ENCODE measurements at places on chromosomes 1 and 21.
A peak's percentile ranks its signal among the peaks of the same experiment; 100 is the strongest.

GRCh38 chr1:113891631-113892220, 4.3 kb upstream of the BCL2L15 start:
- no peak for DNase-seq

DNA sequence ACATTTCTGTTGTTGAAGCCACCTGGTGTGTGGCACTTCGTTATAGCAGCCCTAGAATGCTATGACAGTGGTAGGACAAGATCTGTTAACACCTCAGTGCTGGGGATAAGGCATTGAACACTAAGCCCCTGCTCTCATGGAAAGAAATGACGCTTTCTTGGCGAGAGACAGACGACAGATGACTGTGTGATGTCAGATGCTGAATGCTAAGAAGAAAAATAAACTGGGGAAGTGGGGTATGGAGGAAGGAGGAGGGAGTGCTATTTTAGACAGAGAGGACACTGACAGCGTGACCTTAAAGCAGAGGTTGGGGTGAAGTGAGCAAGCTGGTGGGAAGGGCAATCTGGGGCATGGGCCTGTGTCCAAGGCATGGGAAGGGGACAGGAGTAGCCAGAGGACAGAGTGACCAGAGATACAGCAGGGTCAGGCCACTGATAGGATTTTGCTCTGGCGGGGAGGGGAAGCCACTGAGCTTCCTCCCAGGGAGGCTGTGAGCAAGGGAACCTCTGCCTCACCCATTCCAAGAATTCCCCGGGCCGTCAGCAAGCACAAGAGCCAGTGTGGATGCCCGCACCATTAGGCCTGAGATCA, 15.2 kb downstream of the DOP1B start:
- no peak for DNase-seq

DNA sequence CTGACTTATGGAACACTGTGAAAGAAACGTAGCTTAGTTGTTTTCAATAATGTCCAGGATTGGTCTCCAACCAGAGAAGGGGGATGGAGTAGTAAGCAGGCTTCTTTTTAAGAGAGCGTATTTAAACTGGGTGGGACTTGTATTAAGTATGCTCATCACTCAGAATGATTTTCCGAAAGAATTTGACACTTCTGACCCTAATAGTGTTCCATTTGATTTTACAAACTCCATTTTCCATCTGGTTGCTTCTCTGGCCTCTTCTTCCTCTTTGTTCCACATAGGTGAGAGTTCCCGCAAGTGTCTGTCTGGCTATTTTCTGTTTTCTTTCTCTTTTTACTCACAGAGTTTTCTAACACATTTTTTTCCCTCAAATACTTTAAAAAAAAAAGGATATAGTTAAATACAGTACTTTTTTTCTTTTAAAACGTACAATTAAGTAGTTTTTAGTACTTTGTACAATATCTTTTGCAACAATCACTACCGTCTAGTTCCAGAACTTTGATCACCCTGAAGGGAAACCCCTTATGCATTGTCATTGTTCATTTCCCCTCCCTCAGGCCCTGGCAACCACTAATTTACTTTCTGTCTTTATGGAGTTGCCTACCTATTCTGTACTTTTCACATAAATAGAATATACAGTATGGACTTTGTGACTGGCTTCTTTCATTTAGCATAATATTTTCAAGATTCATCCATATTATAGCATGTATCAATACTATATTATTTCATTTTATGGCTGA, 67.0 kb downstream of the RASAL2 start:
- no peak for DNase-seq

GRCh38 chr1:54177726-54178125, 22.1 kb downstream of the CYB5RL start:
- DNase-seq: no peak

- no peak for DNase-seq
Measured at GRCh38 chr1:53411541-53412152, 47.6 kb upstream of the DMRTB1 start.

DNA sequence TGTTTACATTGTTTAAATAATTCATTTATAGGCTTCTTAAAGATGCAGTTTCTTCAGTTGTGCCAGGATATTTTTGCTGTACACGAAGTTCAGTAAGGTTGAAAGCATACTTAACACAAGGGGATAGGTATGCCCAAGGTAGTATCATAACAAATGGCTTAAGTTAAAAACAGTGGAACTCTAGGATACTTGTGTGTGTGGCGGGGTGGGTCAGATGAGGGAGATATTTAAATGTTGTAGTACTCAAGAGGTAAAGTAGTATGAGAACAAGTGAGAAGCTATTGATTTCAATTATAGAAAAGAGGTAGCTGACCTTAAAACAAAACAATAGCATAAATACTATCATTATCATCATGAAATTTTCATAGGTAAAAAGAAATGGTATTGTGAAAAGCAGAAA, 6.2 kb downstream of the LRRC7 start:
- DNase-seq: no peak

- no peak for DNase-seq
Measured at GRCh38 chr1:53025034-53025768, 36.8 kb upstream of the PODN start.

DNA sequence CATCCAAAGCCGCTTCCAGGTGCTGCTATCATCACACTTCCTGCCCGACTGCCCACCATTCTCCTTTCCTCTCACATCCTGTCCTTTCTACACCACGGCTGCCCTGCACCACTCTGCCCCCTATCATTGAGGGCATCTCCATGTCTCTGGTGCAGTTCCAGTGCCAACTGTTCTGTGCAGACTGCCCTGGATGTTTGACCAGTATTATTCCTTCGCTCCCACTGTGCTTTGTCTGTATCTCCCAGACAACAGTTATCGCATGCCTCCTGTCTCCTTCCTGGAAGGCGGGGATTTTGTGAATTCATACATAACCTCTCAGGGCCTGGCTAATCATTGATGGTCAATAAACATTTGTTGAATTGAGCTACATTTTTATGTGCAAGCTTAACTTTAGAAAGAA, 63.6 kb upstream of the GNG12 start:
- DNase-seq: no peak

- DNase-seq: no peak
Measured at GRCh38 chr1:109986054-109986444, 1.5 kb downstream of the AHCYL1 start.

DNA sequence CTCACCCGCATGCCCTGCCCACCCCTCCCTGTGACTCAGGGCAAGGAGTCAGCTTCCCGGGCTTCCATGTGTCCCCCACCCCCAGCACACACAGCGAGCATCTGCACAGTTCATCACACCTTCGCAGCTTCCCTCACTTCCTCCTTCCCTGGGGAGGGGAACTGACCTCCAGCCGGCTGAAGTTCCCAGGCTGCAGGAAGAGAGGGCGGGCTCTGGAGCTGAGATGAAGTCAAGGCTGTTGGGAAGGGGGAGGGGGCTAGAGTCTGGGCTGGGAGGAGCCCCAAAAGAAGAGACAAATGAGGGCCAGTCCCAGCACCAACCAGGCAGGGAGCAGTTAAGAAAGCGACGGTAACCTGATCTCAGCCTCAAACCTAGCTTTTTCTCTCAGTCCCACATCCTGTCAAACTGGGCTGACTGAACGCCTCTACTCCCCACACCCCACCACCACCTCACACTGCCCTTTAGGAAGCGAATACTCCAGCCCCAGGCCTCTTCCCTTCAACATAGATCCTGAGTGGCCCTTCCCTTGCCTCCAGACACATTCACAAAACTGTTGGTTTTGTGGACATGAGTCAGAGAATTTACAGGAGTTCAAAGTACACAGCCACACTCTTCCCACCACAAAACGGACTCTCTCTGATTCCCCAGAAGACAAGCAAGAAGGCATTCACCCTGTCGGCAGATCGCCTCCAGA, 1.8 kb downstream of the RHOC start:
- DNase-seq: no peak

GRCh38 chr1:39427374-39427773, 64.1 kb upstream of the BMP8A start:
- DNase-seq: no peak

GRCh38 chr1:117512728-117513321, 93.0 kb upstream of the TENT5C start:
- DNase-seq: no peak

DNA sequence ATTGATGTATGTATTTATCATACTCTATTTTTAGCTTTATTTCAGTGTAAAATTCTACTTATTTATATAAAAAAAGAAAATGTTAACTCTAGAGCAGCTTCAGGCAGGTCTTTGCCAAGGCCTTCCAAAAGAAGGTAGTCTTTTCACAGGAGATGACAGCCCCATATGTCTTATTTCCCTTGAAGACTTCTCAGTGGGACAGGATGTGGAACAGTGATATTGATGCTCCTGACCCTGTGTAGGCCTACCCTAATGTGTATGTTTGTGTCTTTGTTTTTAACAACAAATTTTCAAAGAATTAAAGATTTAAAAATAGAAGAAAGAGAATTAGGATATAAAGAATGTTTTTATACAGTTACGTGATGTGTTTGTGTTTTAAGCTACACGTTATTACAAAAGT, 1593.6 kb downstream of the AMY1C start:
- no peak for DNase-seq

DNA sequence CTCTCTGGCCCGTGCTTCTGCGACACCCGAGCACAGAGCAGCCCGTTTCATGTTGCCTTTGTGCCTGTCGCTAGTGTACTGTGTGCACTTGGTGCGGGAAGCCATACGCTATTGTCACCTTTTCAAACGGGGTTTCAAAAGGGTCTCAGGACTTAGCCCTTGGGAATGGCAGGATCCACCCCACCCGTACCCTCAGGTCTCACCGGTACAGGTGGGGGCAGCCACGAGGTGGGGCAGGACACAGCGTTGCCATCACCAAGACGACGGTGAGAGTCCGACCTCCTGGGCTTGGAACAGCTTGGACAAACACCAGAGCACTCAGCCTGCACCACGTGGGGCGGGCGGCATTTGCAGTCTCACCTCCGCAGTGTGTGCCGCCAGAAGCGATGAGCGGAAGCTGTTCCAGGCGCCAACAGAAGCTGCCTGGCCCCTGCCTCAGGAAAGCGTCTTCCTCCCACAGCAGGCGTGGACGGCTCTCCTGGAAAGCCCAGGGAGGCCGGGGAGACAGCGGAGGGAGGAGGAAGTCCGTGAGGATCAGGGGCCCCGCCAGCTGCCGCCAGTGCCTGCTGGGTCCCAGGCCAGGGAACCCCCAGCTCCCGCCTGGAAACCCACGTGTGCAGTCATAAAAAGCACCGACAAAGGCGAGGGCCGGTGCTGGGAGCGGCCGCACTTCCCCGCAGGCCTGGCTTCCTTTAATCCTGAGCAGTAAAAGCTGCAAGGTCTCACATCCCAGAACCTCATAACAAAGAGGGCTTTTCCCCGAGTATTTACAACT, 131.3 kb upstream of the ARHGEF16 start:
- no peak for DNase-seq

DNA sequence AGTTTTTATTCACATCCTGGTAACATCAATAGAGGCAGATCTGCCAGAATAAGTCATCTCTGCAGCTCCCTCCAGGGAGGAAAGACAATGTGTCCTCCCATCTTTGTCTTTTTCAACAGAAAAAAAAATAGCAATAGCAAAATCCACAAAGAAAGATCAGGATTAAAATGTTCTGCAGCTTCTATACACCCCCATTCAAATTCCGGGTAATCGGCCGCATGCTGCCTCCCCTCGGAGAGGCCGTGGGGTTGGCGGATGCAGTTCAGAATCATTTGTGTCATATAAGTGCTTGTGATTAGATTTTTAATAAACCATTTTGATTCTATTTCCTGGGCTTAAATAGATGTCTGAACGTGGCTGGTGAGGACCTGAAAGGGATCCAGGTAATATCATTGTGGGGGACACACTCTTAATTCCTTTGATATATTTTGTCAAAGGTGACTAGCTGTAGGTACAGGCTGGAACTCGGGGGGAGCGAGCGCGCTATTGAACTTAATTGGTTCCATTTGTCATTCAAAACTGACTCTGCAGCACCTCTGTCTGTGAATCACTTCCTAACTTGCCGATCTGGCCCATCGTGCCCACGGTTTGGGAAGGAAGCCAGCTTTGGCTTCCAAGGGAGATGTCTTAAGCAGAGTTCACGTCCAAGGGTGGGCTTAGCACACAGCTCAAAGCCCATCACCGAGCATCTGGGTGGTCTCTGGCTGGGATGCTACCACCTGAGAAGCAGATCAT, 85.6 kb upstream of the ARHGEF16 start:
- DNase-seq: no peak

DNA sequence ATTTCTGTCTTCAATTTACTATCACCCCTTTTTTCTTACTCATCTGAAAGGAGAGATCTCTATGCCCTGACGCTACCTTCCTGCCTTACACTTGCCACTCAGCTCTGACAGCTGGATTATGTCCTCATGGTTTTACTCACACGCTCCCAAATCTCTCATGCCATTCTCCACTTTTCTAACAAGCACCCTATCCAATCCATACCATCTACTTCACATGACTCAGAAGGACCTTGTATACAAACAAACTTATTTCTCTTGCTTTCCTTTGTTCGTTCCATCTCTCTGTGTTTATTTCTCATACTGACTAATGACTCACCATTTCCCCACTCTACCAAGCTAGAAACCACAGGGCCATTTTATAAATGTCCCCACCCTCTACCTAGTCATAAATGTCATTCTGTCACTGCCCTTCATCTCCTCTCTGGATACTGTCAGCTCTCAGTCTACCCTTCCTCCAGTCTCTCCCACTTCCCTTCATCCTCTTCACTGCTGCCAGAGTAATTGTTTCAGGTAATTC, 87.3 kb downstream of the USP24 start:
- no peak for DNase-seq

DNA sequence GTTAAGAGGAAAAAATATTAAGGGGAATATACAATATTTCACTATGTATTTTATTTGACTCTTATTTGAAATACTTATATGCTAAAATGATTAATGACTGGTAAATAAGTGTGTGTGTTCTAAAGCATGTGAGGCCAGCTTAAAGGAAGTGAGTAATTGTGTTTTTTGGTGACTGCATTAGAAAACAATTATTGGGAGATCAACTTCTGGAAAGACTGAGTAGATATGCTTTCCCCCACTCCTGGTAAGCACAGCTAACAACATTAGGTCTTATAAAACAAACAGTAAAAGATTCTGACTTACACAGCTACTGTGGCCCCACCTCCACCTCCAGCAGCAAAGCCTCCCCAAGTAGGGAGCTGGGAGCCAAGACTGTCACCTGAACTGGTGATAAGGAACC, 403.0 kb downstream of the SRGAP2C start:
- no peak for DNase-seq

GRCh38 chr1:1291548-1292441, 11.6 kb downstream of the SCNN1D start:
- peak; percentile 56 for DNase-seq

DNA sequence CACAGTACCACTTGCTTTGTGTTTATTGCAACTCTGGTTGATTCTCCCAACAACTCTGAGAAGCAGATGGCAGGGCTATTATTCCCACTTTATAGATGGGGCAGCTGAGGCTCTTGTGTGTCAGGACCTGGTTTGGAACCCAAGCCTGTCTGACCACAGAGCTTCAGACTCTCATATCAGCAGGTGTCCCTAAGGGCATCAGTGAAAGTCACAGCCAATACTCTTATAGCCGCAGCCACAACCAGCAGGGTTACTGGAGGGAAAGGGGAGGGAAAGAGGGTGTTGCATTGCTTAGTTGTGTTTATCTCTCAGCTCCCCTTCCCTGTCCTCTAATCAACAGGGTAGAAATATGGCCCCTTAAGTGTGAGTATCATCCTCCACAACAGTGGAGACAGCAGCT, 304.0 kb downstream of the RRAGC start:
- DNase-seq: no peak

All from stimulated activated CD4-positive, alpha-beta T cell treated with anti-CD3 and anti-CD28 coated beads, TNF-alpha, amount 100 ng/mL, for 1 hour (primary cell).